Mucosa of descending colon (tissue), 3 donors: ENCODE measurements at places on chromosomes 1 and 21. TPM values are rescaled to one million over a fixed set of nuclear protein-coding genes. Genes with fewer than 3 reads are reported as not detected.

Gene LCE3D
- not detected for total RNA-seq

Gene DCST1
- total RNA-seq: 0.20 TPM

Gene ETV3L
- total RNA-seq: not detected

DNA sequence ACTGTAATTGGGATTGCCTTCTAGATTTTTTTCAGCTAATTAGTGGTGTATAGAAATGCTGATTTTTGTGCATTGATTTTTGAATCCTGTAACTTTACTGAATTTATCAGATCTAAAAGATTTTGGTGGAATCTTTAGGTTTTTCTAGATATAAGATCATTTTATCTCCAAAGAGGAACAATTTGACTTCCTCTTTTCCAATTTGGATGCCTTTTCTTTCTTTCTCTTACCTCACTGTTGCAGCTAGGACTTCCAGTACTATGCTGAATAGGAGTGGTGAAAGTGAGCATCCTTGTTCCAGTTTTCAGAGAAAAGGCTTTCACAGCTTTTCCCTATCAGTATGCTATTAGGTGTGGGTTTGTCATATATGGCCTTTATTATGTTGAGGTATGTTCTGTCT, 53.6 kb downstream of the TESK2 start:
- DNase-seq: no peak

DNA sequence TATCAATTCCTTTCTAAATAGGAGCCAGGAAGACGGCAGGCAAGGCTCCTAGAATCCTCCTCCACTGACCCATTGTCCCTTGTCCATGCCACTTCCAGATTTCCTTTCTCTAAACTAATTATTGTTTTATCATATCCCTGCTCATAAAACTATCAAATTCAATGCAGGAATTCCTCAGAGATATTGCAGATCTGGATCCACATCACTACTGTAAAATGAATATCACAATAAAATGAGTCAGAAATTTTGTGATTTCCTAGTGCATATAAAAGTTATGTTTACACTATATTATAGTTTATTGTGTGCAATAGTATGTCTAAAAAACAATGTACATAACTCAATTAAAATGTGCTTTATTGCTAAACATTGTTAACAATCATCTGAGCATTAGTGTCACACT, 498.7 kb upstream of the NEGR1 start:
- DNase-seq: no peak

DNA sequence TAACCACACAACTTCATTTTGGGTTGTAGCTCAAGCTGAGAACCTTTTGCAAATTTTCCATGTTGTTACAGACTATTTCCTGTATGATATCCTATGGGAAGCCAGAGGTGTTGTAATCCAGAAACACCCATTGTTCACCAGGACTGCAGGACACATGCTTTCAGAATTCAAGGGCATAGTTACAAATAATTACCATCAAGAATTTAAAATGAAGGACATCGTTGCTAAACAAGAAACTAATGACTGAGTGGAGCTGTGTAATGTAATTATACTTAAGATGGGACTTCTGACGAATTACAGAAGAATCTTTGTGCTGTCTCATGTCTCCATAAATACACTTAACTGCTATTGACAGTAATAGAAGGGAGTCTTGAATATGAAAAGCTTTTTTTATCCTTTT, 47.6 kb upstream of the HOOK1 start:
- DNase-seq: no peak

DNA sequence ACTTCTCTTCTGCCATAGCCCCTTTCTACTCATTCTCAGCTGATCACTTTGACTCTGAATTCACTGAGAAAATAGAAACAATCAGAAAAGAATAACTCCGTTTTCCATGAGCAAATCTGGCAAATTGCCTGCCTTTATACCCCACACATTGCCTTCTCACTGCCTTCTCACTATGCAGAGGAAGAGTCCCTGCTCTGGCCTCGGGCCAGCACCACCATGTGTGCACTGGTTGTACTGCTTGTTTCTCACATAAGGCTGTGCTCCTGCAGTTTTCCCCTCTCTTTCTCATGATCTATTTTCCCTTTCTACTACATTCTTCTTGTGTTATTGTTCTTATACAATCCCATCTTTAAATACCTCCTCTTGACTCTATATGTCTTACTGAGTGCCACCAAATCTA, 2.3 kb upstream of the HMGCS2 start:
- DNase-seq: peak; percentile 67

GRCh38 chr1:67433837-67434236, 3.6 kb upstream of the SERBP1 start:
- no peak for DNase-seq

- no peak for DNase-seq
These were observed 133.4 kb downstream of the CASZ1 start for GRCh38 chr1:10662824-10663677.
